Endodermal cell (in vitro differentiated cells): ENCODE measurements at places on chromosomes 2 and 18.

DNA sequence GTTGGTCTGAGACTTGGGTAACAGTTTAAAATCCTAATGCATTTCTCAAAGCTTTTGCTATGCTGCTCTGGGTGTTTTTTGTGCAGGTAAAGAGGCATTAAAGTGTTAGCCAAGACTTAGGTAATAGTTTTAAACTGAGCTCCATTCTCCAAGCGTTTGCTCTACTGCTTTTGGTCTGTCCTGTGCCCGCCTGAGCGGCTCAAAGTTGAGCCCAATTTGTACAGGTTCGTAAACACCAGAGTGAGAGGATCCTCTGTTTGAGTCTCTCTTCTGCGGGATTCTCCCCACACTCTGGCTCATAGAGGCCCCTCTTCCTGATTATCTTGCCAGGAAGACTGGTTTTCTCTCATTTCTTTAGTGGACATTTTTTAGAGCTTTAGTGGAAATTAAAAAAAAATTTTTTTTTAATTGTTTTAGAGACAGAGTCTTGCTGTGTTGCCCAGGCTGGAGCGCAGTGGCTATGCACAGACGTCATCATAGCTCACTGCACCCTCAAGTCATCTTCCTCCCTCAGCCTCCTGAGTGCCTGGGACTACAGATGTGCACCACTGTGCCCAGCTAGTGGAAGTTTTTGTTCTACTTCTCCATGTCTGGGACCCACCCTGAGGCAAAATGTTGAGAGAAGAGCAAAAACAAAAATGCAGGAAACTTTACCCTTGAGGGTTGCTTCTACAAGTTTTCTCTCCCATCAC is 16.6 kb downstream of the CCDC138 start:
- peaks cover 73% of the 10 kb centered on the region for H3K36me3 ChIP-seq
- no peaks in the 10 kb centered on the region for H3K4me1 ChIP-seq
- H3K27ac ChIP-seq: no peak overlapping the region

DNA sequence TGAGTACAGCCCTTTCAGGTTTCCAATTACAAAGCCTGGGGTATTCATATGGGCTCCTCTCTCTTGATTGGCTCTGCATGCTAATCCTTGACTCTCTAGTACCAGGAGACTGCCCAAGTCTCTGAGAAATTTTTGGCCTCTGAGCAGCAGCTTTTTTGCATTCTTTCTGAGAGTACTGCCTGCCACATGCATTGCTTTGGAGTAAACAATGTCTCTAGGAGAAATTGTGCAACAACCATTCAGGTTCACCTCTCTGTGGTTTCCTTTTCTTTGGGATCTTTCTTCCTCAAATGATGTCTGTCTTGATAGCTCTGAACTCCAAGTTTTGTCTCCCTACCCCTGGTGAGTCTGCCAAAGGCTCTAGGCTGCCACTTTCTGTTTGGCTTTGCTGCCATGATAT is 115.8 kb upstream of the SETBP1 start:
- H3K4me1 ChIP-seq: no peaks in the 10 kb centered on the region
- H3K36me3 ChIP-seq: no peaks in the 10 kb centered on the region
- no peak overlapping the region for H3K27ac ChIP-seq
- DNase-seq: peak; percentile 51
- no peak overlapping the region for H3K4me3 ChIP-seq

DNA sequence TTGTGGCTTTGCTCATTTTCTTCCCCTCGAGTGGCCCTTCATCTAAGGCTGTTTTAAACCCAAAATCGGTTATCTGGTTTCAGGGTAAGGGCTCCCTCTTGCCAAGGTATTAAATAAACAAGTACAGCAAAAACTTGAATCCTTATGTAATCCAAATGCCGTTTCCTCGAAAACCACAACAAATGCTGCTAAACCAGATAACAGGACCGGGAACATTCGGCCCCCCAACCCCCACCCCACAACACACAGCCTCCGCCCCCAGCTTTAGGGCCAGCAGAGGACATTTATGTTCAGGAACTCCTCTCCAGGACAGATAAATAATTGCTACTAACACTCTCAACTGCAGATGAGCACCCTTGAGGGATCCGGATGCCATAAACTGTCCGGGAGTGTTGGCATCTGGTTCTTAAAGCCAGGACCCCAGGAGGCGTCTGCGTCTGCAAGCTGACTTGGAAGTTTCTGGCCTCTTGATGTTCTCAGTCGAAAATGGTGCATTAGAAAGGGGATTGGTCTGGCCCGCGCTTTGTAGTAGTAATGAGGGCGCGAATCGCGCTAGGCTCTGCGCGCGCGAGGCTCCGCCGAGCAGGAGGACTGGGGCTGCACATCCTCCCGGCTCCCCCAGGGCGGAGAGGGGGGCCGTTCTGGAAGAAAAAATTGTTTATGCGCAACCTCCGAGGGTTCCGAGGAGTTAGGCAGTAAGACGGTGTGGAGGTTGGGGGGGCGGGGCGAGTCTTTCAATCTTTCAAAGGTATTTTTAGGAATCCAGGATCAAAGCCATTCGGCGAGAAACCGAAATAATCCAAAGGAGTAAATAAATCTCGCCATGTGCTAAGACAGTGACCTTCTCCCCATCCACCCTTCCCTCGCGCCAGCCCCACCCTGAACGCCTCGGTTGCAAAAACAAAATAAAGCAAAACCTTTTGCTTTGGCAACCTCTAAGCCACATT is 3.9 kb upstream of the ID2 start:
- peak overlapping the region; percentile 99 for H3K27ac ChIP-seq
- peak overlapping the region; percentile 78 for H3K4me3 ChIP-seq
- peak; percentile 89 for DNase-seq
- peaks cover 14% of the 10 kb centered on the region for H3K4me1 ChIP-seq

GRCh38 chr2:151928380-151928779 is 100.2 kb upstream of the ARL5A start:
- no peak overlapping the region for H3K27ac ChIP-seq
- DNase-seq: no peak
- peaks cover 5% of the 10 kb centered on the region for H3K27me3 ChIP-seq
- no peaks in the 10 kb centered on the region for H3K36me3 ChIP-seq
- H3K4me1 ChIP-seq: no peaks in the 10 kb centered on the region

DNA sequence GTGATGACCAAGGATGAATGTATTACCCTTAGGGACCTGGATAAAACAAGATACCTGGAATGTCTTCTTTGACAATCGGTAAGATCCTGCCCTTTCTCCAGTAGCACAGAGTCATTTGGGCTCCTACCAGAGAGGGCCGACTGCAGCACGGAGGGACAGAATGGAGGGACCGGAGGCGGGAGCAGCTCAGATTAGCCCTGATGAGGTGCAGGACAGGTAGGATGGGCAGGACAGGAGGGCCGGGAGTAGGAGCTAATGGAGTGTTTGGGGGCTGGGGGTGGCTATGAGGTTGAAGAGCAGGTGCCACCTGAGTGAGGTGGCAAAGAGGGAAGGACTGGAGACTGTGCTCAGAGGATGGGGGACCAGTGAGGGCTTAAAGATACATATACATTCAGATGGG is 9.9 kb upstream of the PRELID3A start:
- H3K4me3 ChIP-seq: no peak overlapping the region
- no peak overlapping the region for H3K27ac ChIP-seq
- H3K27me3 ChIP-seq: no peaks in the 10 kb centered on the region
- DNase-seq: no peak

DNA sequence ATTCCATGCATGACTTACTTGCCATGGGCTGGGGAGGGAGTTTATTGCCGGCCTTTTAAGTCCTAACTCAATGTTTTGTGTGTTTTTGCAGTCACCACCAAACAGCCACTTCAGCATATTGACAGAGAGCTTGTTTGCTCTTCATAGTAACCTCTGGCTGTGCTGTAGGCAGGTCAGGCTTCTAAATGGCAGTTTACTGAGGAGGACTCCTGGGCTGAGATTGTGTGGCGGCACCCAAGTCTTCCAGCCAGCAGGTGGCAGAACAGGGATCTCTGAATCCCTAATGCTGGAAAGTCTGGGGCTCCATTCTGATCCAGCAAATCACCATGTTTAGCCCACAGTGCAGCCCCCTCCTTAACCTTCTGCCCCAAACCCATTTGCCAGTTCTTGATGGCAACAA is 121.2 kb downstream of the CAPN13 start:
- no peak overlapping the region for H3K4me3 ChIP-seq
- no peaks in the 10 kb centered on the region for H3K27me3 ChIP-seq

GRCh38 chr2:38095996-38096861 is 20.3 kb upstream of the CYP1B1 start:
- H3K27ac ChIP-seq: peak overlapping the region; percentile 64
- peak; percentile 92 for DNase-seq
- H3K4me3 ChIP-seq: peak overlapping the region; percentile 64
- H3K27me3 ChIP-seq: no peaks in the 10 kb centered on the region

- H3K4me1 ChIP-seq: no peaks in the 10 kb centered on the region
- no peaks in the 10 kb centered on the region for H3K27me3 ChIP-seq
- H3K4me3 ChIP-seq: no peak overlapping the region
- no peak for DNase-seq
Observed at GRCh38 chr2:45518546-45518945, 92.5 kb downstream of the SRBD1 start.

- H3K4me3 ChIP-seq: no peak overlapping the region
- H3K36me3 ChIP-seq: no peaks in the 10 kb centered on the region
- no peaks in the 10 kb centered on the region for H3K27me3 ChIP-seq
- no peak for DNase-seq
- no peak overlapping the region for H3K27ac ChIP-seq
Observed at GRCh38 chr2:66565291-66565690, 130.4 kb downstream of the MEIS1 start.

- H3K36me3 ChIP-seq: no peaks in the 10 kb centered on the region
- no peaks in the 10 kb centered on the region for H3K27me3 ChIP-seq
- H3K4me1 ChIP-seq: no peaks in the 10 kb centered on the region
- H3K27ac ChIP-seq: no peak overlapping the region
- H3K4me3 ChIP-seq: no peak overlapping the region
Observed at GRCh38 chr2:236363711-236364277, 99.6 kb upstream of the ASB18 start.
